ENCODE measurements at places on chromosomes 5 and 9.
A peak's percentile ranks its signal among the peaks of the same experiment; 100 is the strongest.

GRCh38 chr9:1869843-1870242 is 145.3 kb upstream of the SMARCA2 start:
- peak; percentile 28 for DNase-seq

DNA sequence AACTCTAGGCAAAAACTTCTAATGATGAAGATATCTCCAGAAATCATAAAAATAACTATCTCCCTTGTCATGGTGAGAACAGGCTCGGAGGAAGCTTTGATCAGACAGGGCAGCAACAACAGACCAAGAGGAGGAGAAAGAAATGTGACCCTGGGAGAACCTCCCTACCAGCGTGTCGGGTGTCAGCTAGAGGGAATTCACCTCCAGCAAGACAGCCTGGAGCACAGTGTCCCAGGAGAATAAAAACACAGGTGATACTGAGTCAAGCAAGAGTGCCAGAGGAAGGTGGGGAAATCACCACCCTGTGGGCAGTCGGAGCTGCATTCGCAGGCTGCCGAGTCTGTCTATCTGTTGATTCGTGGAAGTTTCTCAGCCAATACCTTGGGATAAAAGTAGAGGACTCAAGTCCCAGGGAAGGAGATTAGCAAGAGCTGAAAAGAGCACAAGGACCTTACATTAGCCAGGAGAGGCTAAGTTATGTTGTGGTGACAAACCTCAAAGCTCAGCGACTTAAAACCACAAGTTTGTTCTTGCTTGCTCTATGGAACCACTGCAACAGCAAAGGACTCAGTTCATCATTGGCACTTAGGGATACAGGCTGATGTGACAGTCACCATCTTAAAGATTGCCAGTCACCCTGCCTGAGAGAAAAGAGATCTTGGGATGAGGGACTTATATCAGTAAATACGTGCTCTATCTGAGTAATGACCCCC is 598.3 kb downstream of the CCDC171 start:
- DNase-seq: no peak

DNA sequence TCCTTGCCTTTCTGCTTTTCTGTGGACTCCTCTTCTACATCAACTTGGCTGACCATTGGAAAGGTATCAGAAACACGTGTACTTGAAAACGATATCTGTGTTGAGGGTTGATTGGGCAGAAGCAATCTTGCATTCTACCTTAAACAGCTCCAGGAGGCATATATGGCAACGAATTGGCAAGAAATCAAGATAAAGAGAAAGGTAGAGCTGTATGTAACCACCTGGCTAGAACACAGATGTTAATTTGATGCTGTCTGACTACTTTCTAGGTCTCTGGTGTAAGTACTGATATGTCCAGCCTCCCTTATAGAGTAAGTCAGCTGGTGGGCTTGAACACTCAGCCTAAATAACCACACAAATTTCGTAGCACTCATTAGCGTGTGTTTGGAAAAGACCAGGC is 1.3 kb downstream of the MAN1B1 start:
- no peak for DNase-seq

- DNase-seq: no peak
Observed at GRCh38 chr5:163631856-163632255, 126.4 kb downstream of the MAT2B start.

- DNase-seq: peak; percentile 87
Observed at GRCh38 chr9:113516840-113517577, 53.5 kb downstream of the RGS3 start.

DNA sequence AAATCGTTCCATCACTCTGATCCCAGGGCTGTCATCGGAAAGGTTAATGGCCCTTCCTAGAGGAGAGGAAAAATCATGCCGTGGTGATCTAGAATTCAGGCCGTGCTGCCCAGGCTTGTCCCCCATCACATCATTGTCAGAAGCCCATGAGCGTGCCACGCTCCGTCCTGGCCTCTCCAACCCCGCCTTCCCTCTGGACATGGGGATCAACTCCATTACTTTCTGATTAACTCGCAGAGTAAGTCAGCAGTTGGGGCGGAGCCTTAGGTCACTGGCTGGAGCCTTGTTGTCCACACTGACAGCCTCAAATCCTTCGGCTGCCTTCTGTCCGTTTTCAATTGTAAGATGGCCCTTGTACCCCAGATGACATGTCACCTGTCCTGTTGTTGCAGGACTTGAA is 75.0 kb downstream of the MVB12B start:
- no peak for DNase-seq

GRCh38 chr5:171926311-171926710 is 80.1 kb downstream of the FBXW11 start:
- DNase-seq: no peak

DNA sequence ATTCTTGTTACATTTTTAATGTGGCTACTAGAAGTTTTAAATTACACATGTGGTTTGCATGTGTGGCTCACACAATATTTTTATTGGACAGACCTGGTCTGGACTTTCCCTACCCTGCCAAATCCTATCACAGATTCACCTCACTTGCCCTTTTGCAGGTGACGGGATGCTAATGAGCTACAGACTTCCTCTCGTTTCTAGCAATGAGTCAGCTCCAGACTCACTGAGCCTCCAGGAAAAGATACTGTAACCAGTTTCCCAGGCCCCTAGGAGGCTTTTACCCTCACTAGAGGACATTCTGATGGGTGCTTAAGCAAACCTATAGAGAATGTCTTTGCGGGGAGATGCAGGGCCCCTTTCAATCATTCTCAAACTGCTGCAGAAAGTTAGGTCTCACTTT is 135.4 kb downstream of the WDR41 start:
- peak; percentile 65 for DNase-seq

DNA sequence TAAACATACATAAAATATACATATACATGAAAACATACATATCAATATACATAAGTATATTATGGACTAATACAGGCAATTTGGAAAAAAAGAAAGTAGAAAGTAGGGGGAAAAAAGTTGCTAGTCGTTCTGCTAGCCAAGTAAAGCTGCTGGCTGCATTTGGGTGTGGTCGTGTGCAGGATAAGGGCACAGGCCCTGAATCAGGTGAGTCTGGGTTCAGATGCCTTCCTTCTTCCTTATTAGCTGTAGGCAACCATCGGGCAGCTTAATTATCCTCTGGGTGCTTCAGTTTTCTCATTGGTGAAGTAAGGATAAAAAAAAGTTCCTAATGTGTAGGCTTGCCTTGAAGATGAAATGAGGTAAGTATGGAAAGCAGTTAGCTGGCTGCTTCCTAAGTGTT is 59.2 kb upstream of the SPRY4 start:
- DNase-seq: no peak

DNA sequence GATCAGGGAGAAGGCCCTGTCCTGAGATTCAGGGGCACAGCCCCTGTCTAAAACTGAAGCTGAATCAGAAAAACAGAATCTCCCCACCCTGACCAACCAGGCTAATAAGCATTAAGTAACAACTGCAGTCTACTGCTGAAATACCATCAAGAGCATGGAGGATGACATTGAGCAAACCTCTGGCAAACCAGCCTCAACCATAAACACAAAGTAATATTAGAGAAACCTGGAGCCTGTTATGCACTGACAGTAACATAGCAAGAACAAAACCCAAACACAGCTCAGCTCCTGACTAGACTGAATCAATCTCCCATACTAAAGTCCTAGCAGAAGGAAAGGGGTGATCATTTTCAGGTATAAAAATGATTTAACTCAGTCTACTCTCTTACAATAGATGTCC is 24.8 kb upstream of the CCL21 start:
- DNase-seq: no peak

GRCh38 chr9:121598167-121598964 is 53.1 kb upstream of the DAB2IP start:
- DNase-seq: no peak

- no peak for DNase-seq
Observed at GRCh38 chr9:107276966-107277710, 5.9 kb upstream of the RAD23B start.

- no peak for DNase-seq
Observed at GRCh38 chr9:75265525-75265972, 177.2 kb downstream of the OSTF1 start.

DNA sequence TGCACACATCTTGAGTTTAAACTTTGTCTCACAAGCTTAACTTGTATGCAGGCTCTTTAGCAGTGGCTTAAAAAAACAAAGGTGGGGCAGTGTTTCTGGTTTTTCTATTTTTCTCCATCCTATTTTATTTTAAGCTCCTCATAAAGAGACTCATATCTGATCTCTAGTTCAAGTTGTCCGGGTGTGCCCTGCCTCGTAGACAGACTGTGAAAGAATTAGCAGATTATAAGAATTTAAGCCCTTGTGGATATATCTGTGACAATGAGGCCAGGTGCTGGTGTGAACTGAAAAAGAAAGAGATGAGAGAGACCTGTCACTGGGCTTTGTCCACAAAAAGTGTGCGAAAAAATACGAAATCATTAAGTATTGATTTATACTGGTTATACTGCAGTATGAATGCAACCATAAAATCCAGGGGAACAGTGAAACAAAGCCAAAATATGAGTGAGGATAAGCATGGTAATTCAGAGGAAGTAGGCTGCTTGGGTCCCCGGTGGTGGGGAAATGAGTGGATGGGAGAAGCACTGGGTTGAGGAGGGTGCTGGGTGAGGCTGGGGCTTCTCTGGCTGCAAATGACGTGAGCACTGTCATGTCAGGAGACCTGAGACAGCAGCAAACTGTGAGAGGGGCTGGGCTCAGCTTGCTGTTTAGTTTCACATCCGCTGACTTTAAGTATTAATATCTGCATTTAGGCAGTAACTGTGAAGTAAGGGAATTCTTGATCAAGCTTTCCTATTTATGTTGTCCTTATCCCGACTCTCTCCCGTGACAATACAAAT is 179.7 kb upstream of the ANKRD55 start:
- peak; percentile 60 for DNase-seq

- DNase-seq: no peak
Observed at GRCh38 chr9:111743275-111743674, 51.5 kb downstream of the SHOC1 start.

DNA sequence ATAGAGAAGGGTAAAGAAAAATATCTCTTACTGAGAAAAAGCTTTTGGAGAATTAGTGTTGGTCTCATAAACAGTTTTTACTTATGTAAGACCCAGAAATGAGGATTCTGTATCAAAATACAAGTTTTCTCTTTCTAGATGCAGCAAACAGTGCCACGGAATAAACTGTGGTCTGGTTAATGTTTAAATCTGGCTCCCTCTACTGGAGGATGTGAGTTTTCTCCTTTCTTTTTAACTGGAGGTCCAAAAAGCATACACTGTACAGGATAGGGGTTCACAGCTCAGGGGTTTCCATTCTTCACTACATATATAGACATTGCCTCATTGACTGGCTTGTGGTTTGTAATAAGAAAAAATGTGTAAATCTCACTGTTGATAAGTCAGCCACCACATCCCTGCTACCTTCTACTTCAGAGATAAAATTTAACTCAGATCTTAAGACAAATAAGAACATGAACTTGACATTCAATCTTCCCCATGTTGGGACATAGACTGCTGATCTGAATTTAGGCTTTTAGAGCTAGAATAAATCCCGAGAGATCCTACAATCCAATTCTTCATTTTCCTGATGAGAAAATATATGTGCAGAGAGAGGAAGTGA is 98.9 kb downstream of the CFAP95 start:
- no peak for DNase-seq

- DNase-seq: no peak
Observed at GRCh38 chr5:40762705-40763104, 6.9 kb upstream of the TTC33 start.

DNA sequence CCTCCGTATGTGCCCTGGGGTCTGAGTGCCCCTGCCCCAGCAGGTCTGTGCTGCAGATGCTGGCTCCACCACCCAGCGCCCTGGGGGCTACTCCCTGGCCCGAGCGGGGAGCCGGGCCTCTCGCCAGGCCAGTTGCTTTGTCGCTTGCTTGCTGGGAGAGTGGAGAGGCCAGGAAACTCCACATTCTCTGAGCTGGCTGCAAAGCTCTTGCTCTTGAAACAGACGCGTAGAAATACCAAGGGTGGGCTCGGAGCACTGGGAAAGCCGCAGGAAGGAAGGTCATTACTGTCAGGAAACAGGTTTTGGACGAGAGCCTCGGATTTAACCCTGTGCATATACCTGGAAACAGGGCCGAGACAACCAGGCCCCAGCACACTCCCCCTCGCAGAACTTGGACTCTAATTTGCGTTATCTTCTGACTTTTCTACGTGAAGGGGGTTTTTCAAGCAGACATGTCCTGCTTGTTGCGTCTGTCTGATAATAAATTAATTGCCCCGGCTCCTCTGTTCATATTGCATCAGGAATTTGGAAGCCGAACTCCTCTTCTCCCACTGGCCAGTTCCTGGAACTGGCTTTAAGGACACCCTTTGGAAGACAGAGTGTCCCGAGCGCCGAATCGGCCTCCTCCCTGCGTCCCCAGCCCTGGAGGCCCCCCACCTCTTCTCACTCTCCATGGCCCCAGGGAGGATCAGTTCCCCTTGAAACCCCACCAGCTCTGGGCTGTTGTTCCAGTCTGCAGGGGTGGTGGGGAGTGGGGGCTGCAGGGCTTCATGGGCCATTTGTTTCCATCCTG is 11.2 kb downstream of the ADAMTSL2 start:
- DNase-seq: no peak

DNA sequence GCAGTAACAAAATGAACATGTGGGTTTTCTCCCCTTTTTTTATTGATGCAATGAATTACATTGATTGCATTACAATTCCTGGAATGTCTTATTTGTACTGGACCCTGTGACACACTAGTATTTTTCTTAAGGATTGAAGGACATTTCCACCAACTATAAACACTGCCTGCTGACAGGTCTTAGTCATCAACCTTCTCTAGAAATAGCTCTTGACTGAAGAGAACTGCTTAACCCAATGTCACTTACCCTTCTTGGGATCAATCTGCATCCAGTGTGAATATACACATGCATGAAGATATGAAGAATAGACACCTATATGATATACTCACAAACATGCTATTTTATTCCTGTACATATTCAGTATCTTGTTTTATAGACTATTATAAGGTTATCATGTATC is 130.6 kb downstream of the FBXO38 start:
- DNase-seq: no peak

- no peak for DNase-seq
Observed at GRCh38 chr5:14708551-14708950, 44.0 kb downstream of the OTULIN start.

DNA sequence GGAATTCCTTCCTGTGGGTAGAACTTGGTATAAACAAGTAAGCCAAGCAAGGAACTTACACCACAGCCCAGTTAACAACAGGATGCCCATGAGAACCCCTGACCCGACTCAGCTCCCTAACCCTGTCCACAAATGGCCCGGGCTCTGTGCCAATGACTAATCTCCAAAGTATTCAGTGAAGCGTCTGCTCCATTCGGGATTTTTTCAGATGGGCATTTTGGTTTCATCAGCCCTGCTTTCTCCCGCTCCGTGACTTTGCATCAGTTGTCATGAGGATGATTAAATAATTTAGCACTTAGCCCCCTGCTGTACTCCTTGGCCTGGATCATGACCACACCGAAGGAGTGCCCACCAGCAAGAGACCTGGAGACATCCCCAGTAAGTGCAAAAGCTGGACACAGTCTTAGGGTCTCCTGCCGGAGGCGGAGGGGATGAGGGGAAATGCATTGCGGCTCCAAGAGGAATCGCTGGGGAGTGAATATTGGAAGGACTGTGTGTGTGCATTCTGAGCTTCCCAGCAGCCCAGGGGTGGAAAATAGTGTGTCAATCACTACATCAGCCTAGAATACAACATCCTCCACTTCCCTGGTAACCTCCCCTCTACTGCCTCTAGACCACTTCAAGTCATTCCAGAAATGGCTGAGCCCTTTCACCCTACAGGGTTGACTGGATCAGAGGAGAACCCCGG is 41.4 kb upstream of the DNAH5 start:
- DNase-seq: no peak

Data from GM06990 (cell line).